ENCODE measurements at places on chromosomes 1 and 21.

DNA sequence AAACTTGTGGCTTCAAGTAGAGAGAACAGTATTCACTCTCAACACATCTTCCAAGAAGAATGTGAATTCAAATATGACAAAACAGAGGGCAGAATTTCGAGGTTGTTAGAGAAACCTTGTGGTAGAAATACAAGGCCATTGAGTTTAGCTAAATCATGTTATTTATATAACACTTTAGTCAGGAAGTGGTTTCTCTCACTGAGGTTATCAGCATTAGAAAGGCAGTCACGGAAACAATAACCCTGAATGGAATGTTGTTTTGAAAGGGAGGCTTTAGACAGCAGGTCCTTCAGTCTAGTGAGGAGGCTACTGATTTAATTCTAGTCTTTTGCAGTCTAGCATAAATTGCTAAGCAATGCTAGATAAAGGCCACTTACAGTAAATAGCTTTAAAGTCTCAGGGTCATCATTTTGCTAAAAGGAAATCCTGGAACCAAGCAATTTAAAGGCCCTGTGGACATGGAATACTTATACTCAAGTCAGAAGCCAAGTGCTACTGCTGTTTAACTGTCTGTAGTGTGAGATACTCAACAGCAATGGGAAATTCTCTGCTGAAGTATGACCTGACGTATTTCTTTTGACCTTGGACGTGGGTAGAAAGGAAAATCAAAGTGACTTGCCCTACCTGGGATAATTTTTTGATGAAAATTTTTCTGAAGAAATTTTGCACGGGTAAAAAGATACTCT, 89.0 kb upstream of the CHODL start:
- DNase-seq, result no peak

- no peak for DNase-seq
Measured at GRCh38 chr1:61273861-61274260, 191.5 kb downstream of the NFIA start.

GRCh38 chr1:156987715-156988114, 57.8 kb downstream of the ARHGEF11 start:
- DNase-seq, result no peak

- DNase-seq, result no peak
Measured at GRCh38 chr1:156543066-156543465, 29.3 kb downstream of the IQGAP3 start.

DNA sequence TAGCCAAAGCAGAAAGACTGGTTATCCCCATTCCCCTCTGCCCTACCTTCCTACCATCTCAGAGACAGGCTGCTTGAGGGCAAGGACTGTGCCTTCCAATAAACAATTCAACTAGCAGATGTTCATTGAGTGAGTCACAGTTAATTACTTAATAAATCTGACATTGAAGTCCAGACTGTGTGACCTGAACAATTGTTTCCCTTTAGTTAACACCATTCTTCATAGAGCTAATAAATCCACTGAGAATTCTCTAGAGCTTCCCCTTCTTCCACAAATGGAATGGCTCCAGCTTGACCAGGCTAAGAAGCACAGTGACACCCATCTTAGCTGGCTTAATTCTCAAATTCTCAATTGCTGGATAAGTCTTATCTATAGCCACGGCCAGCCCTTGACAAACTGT, 61.9 kb upstream of the GJA5 start:
- DNase-seq, result no peak
